ENCODE measurements at places on chromosomes 11 and 22.

DNA sequence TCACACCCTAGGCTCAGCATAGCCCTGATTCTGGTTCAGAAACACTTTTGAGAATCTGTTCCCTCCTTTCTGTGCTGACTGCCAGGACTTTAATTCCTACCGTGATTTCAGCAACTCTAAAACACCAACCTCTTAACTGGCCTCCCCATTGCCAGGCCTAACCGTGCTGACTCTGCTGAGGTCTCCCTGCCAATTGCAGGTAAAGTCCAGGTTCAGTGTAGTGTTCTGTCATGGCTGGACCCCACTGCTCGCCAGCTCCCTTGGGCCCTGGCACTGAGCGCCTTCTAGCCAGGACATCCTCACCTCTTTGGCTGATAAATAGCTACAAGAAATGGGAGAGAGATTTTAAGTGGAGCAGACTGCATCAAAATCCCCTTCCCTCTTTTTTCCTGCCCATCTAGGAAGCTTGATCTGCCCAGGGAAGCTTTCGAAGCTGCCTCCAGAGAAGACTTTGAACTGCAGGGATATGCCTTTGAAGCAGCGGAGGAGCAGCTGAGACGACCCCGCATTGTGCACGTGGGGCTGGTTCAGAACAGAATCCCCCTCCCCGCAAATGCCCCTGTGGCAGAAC, 4.7 kb downstream of the UPB1 start:
- no peak for DNase-seq

- DNase-seq, result no peak
These were observed 209.5 kb downstream of the NTM start for GRCh38 chr11:131579932-131580387.

GRCh38 chr11:66885950-66886440, 29.1 kb downstream of the LRFN4 start:
- no peak for DNase-seq

DNA sequence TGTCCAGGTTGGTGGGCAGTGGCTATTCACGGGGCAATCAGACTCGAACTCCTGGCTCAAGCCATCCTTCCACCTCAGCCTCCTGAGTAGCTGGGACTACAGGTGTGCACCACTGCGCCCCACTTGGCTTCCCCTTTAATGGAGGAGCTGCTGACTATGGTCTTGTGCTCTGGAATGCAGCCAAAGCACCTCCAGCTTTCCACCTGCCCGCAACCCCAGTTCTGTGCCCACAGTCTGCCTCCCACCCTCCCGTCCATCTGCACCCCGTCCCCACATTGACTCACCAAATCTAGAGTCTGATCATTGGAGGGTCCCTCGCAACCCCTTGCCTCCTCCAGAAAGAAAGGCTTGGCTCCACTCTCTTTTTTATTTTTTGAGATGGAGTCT, 41.0 kb downstream of the KCNJ4 start:
- no peak for DNase-seq

DNA sequence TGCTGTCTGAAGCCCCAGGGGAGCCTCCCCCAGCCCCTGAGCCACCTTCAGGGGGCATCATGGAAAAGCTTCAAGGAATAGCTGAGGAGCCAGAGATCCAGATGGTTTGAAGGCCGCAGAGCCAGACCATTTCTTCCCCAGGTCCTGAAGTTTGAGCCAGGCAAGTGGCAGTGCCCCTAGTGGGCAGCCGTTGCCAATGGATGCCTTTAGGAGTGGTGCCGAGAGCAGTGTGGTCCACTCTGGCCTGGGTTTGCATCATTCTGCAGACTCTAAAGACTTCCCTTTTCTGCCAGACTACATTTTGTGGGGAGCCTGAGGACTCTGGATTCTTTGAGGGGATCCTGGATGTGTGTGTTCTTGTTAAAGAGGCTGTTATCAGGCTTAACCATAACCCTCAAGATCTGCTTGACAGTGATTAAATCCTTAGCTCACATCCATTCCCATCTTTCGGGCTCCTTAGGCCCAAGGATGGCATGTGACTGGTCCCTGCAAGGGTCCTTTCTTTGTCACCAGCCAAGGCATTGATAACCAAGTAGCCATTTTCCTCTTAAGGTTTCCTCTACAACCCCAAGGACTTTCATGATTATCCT, 13.1 kb downstream of the HINFP start:
- DNase-seq, result no peak

DNA sequence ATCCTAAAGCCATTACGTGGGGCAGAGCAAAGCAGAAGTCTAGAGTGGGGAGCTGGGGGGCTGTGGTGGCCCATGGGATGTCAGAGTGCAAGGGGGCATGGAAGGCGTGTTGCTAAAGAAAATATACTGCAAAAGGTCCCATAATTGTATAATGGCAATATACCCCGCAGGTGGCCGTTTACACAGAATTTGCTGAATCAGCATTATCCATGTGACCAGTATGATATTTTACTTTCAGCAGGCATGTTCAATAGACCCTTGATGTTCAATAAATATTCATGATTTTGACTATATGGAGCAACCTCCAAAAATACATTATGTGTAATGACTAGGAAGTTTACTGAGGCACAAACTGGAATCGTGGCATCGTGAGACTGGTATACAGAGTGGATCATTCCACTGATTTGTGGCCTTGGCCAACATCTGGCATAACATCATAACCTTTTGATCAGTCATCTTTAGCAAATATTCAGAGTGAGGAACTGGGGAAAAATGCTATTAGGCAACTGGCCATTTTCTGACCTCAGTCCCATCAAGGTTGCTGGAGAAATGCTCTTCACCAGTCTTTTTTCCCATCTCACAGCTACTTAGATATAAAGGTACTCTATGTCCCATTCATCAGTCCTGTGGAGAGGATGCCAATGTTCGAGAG, 29.3 kb upstream of the PPP2R1B start:
- DNase-seq, result no peak

- peak; percentile 89 for DNase-seq
These were observed 2.1 kb downstream of the CCDC88B start for GRCh38 chr11:64341851-64342791.

DNA sequence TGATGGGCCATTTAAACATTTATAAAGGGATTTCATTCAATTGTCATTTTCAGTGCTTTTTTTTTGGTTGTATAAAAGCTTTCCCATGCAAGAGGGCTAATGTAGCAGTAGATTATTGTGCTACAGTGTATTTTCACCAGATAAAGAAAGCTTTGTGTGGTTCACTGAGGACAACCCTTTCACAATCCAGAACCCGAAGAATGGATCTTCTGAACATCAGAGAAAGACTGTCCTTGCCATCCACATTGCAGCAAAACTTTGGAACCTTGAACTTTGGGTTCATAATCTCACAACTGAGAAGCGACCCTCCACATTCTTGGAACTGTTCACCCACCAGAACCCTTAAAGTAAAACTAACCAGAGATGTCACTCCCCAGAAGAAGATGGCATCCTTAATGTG, 9.3 kb downstream of the APOBEC3H start:
- no peak for DNase-seq

DNA sequence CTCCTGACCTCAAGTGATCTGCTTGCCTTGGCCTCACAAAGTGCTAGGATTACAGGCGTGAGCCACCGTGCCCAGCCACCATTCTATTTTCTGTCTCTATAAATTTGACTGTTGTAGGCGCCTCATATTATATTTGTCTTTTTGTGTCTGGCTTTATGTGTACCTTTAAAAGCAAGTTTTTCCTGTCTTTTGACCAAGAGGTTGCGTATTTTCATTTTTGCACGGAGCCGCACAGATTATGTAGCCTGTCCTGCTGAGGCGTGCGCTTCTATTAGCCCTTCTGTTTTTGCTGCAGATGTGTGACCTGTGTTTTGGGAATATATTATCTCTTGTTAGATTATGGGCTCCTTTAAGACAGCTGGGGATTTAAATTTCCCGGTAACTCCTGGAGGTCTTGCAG, 40.4 kb upstream of the WEE1 start:
- no peak for DNase-seq

- no peak for DNase-seq
These were observed 69.4 kb downstream of the MRTFA start for GRCh38 chr22:40567106-40567505.

- no peak for DNase-seq
These were observed 588 bp downstream of the TSPAN32 start for GRCh38 chr11:2302306-2302895.

GRCh38 chr22:38132794-38133193, 22.3 kb upstream of the BAIAP2L2 start:
- no peak for DNase-seq

DNA sequence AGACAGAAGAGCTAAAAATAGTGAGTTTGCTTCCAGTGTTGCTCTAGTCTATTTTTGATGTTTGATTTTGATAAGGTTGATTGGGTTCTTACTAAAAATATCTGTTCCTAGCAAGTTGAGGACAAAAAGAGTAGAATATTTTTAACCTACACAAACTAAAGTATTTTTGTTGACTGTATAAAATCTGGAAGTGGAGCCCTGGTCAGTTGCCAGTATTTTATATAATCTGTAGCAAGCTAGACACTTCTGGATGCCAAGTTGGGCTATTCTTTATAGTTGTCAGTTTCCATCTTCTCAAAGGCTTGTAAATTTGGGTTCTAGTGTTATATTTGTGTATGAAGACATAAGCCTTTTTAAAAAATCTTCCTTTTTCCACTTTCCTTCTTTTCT, 56.7 kb downstream of the HSD17B12 start:
- no peak for DNase-seq

DNA sequence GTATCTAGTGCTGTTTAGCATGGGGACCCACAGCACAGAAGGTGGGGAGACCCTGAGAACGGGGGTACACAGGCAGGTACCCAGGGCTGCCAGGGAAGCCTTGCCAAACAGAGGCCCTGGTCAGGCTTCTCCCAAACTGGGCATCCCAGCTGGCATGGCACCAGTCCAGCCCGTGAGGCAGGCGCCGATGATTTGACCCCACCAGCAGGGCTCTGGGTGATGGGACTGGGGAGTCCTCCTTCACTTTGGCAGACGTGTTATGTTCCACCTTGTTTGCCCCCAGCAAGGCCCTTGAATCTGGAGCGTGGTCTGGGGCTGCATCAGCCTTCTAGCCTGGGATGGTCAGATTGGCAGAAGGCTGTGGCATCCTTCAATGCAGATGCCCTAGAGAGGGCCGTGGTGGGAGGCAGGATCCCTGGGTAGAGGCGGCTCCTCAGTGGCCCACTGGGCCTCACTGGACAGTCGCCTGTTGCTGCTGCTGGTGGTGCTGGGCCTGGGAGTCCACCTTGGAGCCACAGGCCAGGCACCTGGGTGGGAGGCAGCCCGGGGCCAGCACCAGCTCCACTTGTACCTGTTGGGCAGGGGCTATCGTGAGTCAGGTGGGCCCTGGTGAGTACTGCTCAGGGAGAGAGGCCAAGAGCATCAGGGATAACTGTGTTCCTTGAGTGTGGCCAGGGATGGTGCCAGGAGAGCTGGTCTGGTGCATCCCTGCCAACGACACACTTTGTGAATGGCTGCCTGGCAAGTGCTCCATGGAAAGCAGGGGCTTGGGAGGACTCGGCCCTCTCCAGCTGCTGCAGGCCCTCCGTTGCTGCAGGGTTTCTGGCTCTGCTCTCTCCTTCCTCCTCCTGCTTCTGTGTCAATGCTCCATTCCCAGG, 3.3 kb downstream of the ADORA2A start:
- no peak for DNase-seq

GRCh38 chr11:28969832-28970231, 861.6 kb downstream of the METTL15 start:
- no peak for DNase-seq

DNA sequence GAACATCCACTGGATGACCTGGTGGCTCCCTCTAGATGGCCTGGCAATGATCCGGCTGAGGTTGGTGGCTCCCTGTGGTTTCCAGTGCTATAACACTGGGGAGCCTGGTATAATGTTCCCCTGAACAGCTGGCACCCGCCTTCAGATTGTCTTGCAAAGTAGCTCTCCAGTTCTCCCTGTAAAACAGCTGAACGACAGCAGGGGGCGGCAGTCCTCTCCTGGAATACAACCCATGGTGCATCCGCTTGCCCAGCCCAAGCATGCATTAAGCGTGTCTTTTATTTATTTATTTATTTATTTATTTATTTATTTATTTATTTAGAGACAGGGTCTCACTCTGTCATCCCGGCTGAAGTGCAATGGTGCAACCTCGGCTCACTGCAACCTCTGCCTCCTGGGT, 258.9 kb downstream of the BUD13 start:
- no peak for DNase-seq

GRCh38 chr11:723120-723883, 17.3 kb downstream of the EPS8L2 start:
- no peak for DNase-seq

GRCh38 chr22:47193606-47194329, 431.3 kb downstream of the TBC1D22A start:
- no peak for DNase-seq

DNA sequence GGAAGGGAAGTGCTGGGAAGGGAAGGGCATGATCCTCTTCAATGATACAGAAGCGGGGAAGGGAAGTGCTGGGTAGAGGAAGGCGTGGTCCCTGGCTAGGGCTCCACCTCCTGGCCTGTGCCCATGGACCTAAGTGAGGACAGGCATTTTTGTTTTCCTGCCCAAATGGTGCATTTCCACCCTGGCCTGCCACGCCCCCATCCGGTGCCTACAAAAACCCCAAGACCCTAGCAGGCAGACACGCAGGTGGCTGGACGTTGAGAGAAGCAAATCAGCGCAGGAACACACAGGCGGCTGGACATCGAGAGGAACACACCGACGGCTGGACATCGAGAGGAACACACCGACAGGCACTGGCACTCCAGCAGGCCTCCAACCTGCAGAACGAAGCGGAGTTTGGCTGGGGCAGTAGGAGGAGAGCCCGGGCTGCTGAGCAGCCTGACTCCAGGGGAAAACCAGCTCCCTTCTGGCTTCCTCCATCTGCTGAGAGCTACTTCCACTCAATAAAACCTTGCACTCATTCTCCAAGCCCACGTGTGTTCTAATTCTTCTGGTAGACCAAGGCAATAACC, 628.3 kb downstream of the BUD13 start:
- DNase-seq, result no peak

DNA sequence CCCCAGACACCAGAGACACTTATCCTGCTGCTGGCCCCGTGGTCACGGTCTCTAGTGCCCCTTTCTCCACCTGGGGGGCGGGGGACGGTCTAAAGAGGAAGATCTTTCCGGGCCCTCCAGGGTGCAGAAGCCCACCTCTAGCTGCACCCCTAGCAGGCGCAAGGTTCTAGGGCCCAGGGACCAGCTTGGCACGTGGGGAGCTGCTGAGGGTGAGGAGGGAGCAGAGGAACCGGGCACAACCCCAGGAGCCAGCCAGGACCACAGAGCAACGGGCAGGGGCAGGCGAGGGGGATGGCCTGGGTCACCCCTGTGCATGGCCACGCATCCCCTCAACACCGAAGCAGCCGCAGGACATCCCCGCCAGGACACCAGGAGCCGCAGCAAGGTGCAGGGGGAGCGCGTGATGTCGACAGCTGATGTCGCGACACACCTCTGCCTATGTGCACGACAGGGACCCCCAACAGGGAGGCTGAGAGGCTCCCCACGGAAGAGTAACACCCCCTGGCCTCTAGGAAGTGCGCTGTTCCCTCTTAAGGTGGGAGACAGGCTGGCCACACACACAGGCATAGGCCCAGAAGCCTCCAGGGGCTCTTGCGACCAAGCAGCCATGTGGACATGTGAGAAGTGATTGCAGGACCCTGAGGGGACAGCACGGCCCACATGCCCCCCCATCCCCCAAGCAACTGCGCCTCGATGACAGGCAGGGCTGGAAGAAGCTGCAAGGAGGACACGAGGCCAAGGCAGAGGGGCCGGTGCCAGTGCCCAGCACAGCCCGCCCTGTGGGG, 5.1 kb downstream of the LRFN4 start:
- no peak for DNase-seq
